ENCODE measurements at places on chromosomes 11 and 22.

GRCh38 chr11:45457649-45458048, 171.5 kb upstream of the SYT13 start:
- DNase-seq: no peak

- no peak for DNase-seq
These were observed 6.4 kb upstream of the TTLL8 start for GRCh38 chr22:50064453-50064852.

DNA sequence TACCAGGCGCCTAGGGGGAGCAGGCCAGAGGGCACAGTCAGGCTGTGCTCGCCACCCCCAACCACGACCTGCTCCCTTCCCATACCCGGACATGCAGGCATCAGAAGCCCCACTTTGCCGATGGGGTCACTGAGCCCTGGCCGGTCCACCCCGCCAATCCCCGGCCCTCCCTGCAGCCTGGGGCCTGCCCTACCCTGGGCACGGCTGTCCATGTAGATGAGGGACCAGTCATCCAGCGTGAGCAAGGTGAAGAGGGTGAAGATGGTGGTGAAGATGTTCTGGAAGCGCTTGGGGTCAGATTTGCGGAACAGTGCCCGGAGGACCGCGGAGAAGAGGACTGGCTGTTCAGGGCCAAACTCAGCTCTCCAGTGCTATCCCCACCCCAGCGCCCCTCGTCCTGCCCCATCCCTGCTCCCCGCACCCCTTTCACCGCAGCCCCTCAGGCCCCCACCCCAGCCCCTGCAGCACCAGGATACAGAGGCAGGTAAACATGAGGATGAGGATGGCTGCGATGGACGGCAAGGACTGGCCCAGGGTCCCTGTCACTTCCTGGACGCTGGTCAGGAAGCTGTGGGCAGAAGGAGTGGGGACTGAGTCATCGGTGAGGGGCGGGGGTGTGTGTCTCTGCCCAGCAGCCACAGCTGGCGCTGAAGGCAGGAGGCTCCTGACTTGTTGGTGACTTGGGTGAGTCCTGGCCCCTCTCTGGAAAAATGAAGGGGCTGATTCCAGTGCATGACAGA, 5.5 kb downstream of the CATSPER1 start:
- DNase-seq: no peak

- DNase-seq: no peak
These were observed 9.9 kb upstream of the RNASEH2C start for GRCh38 chr11:65730461-65730860.

DNA sequence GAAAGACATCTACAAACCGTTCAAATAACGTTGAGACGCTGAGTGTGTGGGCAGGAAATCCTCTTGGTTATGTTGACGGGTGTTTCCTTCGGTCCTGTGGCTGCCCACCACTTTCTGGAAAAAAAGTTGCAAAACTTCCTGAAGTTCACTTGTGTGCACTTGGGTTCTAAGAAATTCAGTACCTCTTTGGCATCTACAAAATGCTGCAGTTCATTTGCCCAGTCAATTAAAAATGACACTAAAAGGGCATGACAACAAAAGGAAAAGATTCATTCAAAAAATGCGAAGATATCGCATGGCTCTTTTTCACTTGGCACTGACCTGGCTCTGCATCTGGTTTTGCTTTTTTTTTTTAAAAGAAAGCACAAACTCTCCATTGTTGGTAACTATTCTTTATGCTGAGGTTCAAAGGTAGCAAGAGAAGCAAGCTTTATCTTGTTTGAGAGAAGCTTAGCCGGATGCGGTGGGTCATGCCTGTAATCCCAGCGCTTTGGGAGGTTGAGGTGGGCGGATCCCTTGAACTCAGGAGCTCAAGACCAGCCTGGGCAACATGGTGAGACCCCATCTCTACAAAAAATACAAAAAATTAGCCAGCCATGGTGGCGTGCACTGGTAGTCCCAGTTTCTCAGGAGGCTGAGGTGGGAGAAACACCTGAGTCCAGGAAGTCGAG, 10.6 kb upstream of the XBP1 start:
- DNase-seq: no peak

DNA sequence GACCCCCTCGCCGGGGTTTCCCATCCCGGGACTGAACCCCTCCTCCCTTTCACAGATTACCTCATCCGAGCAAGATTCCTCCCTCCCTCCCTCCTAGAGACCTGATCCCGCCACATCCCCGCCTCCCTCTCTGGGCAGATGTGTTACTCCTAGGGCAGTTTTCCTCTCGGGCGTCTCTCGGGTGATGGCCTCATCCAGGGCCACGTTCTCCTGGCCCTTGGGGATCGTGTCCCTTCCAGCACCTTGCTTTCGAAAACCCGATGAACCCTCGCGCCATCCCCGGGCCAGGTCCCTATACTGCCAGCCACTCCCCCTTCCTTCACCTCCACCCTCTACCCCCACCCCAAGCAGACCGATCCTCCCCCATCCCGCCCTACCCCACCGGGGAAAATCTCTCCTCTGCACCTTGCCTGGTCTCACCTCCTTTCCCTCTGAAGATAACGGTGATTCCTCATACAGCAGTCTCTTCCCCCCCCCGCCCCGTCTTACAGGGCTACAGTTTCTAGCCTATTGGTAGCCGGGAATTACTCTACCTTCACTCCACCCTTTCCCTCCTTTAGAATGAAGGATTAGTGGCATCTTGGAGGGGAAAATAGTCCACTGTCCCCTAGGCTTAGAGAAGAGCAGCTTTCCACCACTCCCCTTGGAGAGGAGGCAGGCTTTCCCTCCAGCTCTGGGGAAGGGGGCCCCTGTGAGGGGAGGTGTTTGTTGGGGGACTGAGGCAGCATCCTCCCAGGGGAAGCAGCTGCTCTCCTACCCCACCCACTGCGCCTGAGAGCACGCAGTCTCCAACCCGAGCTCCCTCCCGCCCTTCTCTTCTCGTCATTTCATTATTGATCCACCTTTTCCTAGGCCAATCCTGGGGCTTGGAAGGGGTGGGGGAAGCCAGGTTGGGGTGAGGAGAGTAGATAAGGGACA, 1.2 kb downstream of the KMT2A start:
- DNase-seq: no peak

GRCh38 chr22:29030016-29030617, 31.5 kb downstream of the C22orf31 start:
- no peak for DNase-seq

DNA sequence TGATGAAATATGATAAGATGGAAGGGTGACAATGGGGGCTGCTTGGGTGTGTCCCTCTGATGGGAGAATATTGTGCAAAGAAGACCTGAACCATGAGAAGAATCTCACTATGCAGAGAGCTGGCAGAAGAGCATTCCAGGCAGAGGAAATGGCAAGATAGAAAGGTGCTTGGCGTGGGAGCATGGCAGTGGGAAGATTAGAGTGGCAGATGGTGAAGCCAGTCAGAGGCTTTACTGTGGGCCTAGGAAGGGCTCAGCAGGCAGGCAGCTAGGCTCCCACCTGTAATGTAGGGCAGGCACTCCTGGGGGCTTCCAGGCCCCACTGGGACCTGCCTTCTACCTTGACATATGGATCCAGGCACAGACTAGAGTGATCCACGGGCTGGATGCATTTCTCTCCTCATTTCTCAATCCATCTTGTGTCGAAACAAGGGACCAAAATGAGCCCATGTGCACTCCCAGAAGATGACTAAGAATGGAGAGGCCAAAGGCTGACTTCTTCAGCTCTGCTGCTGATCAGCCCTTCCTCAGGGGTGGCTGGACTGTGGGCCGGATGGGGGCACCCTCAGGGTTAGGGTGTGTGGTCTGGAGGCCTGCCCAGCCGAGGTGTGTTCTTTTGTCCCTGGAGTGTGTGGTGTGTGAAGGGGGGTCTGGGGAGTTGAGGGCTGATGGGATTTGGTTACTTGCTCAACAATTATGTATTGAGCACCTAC, 88.3 kb downstream of the TSPAN18 start:
- peak; percentile 86 for DNase-seq

GRCh38 chr11:70082829-70083228, 4.7 kb downstream of the ANO1 start:
- no peak for DNase-seq

GRCh38 chr11:76738618-76739240, 44.4 kb upstream of the TSKU start:
- DNase-seq: no peak

- no peak for DNase-seq
These were observed 11.2 kb upstream of the MUC6 start for GRCh38 chr11:1047595-1048156.

GRCh38 chr22:17825876-17826550, 51.7 kb upstream of the BID start:
- DNase-seq: no peak

- no peak for DNase-seq
These were observed 1.0 kb downstream of the ARHGAP8 start for GRCh38 chr22:44753189-44754042.

- DNase-seq: no peak
These were observed 72.8 kb upstream of the KCNQ1OT1 start for GRCh38 chr11:2772544-2773031.

DNA sequence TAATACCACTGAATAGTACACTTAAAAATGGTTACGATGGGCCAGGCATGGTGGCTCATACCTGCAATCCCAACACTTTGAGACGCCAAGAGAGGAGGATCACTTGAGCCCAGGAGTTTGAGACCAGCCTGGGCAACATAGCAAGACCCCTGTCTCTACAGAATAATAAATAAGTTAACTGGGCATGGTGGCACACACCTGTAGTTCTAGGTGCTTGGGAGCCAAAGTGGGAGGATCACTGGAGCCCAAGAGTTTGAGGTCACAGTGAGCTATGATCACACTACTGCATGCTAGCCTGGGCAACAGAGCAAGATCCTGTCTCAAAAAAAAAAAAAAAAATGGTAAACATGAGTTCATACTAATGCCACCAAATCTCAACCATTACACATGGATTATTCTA, 61.3 kb downstream of the CD6 start:
- DNase-seq: no peak

GRCh38 chr11:75639762-75640181, 29.1 kb downstream of the MAP6 start:
- DNase-seq: peak; percentile 73

DNA sequence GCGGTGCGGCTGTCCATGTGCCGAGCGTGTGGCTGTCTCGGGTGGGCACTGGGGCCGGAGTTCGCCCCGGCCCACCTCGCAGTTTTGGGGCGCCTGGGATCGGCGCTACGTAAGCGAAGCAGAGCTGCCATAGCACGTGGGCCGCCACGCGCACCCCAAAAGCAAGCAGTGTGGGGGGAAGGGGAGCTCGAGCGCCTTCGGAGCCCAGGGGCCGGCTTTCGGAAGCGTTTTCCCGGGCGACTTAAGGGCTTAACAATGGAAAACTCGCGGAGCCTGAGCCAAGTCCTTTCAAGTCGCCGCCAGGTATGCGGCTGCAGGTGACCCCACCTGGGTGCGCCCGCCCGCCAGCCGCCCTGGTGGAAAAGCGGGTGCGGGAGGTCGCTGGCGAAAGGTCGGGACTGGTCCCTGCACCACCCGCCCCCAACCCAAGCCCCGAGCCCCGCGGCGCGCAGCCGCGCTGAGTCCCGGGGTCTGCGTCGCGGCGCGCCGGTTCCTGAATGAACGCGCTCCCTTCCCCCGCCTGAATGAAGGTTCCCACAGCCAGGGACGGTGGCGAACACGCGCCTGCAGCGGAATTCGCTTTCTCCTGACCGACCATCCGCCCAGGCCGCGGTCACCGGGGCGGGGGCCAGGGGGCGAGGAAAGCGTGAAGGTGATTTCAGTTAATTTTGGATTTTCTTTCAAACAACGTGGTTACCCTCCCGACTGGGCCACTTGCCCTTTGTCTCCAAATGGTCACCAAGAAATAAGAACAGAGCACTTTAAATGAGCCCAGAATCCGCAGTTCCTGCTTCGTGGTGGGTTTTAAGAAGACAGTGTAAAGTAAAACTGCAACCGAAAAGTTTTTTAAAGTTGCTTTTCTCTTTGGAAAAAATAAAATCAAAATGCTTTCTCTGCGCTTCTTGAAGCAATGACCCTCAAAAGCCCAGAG, 2.8 kb upstream of the CCND1 start:
- peak; percentile 33 for DNase-seq

DNA sequence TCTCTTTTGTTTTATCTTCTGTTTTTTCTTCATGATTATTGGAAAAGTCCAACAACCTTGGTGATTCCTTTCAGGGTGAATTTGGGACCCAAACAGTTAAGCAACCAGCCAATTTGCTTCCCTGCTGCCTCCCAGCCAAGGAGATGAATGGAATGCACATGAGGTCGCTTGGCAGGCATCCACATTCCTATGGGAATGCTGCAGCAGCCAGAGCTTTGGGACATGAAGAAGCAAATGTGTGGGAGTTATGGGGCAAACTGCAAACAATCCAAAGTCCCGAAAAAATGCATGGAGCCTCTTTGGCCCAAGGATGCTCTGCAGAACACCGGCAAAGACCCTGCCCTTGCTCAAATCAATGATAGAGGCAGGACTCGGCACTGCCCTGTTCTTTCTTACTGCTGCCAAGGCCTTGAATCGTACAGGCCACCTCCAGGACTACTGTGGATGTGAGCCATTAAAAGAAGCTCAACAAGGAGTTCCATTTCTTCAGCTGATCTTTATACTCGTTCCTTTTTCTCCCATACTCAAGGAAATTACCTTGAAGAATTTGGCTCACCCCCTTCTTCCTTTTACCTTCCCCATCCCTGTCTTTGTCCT, 117.3 kb upstream of the TEAD1 start:
- no peak for DNase-seq

- DNase-seq: no peak
These were observed 29.3 kb downstream of the EIF3F start for GRCh38 chr11:8016440-8016839.

GRCh38 chr22:20084547-20085413, 4.7 kb downstream of the DGCR8 start:
- no peak for DNase-seq

GRCh38 chr22:45478108-45478771, 24.4 kb upstream of the FBLN1 start:
- DNase-seq: no peak

GRCh38 chr22:35593071-35593890, 23.8 kb downstream of the MB start:
- no peak for DNase-seq
